Tibial nerve (tissue), 4 donors: ENCODE measurements at places on chromosomes 11 and 22. TPM values are rescaled to one million over a fixed set of nuclear protein-coding genes. Genes with fewer than 3 reads are reported as not detected.
A peak's percentile ranks its signal among the peaks of the same experiment; 100 is the strongest.

The VSIG2 gene
- total RNA-seq: not detected

The C11orf91 gene
- not detected for total RNA-seq

DNA sequence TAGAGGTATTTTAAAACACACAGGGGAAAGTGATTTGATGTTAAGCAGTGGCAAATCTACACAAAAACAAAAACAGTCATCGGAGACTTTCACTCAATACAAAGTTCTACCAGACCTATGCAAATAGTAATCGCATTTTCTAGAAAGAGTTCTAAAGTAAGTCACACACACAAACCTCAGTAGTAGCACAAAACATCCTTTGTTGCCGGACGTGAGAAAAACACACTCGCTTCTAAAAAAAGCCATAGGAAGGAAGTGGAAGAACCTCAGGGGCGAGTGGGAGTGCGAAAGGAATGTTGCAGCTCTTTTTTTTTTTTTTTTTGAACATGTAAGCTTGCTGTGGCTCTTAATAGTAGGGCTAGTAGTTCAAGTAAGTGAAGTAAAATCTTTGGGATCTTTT lies 88.9 kb downstream of the MAML2 start:
- H3K27me3 ChIP-seq: no peaks in the 10 kb centered on the region
- peak overlapping the region; percentile 31 for H3K27ac ChIP-seq
- DNase-seq: no peak
- H3K36me3 ChIP-seq: no peaks in the 10 kb centered on the region
- peaks cover 36% of the 10 kb centered on the region for H3K4me1 ChIP-seq

- no peaks in the 10 kb centered on the region for H3K36me3 ChIP-seq
- DNase-seq: no peak
- no peak overlapping the region for H3K27ac ChIP-seq
- H3K4me1 ChIP-seq: no peaks in the 10 kb centered on the region
Observed at GRCh38 chr11:16902781-16903378, 111.3 kb downstream of the PLEKHA7 start.

DNA sequence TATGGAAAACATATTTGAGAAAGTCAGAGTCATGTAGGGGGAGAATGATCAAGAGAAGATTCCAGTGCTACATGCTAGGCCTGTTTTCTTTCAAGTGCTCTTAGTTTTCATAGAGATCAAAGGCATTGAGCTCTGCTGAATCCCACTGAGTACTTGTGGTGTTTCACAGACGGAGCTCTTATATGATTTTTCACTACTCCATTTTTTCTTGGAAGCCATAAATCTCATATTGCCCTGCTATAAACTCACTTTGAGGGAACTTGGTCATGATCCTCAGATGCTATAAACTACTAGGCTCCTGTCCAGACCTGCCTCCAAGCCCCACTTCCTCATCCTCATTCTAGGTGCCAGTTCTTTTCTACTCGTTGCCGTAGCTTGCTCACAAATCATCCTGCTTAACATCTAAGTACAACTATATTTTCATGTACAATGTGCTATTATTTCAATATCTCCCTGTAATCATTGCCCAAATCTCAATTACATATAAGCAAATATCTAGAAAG lies 180.8 kb upstream of the CCDC179 start:
- H3K36me3 ChIP-seq: no peaks in the 10 kb centered on the region
- DNase-seq: no peak
- H3K4me3 ChIP-seq: no peak overlapping the region
- H3K4me1 ChIP-seq: no peaks in the 10 kb centered on the region
- no peaks in the 10 kb centered on the region for H3K27me3 ChIP-seq
